ENCODE measurements at places on chromosomes 4 and X. TPM values are rescaled to one million over a fixed set of nuclear protein-coding genes. Genes with fewer than 3 reads are reported as not detected.
A peak's percentile ranks its signal among the peaks of the same experiment; 100 is the strongest.

GRCh38 chr4:143253166-143253565 is 68.4 kb downstream of the USP38 start:
- no peak for DNase-seq

DNA sequence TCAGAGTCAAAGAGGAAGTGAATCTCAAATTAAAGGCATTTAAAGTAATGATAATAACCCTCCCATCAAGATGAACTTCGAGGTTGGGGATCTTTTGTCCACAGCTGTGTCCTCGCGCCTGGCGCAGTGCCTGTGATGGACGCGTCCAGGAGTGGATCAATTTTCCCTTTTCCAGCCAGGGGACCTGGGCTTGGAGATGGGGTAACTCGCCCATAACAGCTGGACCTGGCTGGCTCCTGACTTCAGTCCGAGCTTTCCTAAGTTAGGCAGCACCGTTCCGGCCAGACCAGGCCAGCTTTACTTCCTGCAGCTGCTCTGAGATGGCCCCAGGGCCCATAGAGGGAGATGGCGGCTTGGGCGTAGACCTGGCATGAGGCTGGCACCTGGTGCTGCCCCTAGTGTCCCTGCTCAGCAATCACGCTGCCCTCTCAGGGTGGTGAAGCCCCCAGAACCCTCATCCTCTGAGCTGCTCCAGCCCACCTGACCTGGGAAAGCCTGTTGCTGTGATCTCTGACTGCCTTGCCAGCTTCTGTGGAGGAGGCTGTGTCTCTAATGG is 23.9 kb downstream of the ADRA2C start:
- DNase-seq, result peak; percentile 18

DNA sequence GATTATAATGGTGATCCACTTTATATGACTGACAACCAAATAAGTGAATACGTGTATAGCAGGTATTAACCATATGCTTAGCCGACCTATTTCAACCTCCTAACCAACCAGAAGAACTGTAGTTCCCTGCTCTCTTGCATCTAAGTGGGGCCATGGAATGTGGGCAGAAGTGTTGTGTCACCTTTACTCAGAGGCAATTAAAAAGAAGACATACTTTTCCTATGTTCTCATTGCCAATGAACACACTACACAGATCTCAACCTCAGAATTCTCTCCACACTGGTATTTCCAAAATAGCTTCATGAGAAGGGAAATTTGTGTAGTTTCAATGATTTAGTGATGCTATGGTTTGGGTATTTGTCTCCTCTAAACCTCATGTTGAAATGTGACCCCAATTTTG is 3.2 kb upstream of the NFKB1 start:
- DNase-seq, result no peak

GRCh38 chr4:110627977-110628662 is 5.2 kb upstream of the PITX2 start:
- no peak for DNase-seq

- no peak for DNase-seq
These were observed 41.1 kb downstream of the PJA1 start for GRCh38 chrX:69124108-69124507.

GRCh38 chr4:47486231-47486673 is 1.2 kb downstream of the ATP10D start:
- DNase-seq, result no peak

DNA sequence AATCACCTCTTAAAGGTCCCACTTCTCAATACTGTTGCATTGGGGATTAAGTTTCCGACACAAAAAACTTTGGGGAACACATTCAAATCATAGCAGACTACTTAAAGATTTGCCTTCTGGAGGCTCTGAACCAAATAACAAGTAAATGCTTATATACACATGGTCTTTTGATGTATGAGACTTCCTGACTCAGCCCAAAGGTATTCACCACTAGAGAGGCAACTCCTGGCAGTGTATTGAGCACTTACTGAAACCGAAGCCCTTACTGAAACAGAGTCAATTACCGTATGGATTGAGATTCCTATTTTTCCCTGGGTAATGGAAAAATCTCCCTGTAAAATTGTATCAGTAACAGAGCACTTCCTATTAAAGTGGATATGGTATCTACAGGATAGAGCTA is 45.4 kb downstream of the ZCCHC13 start:
- DNase-seq, result no peak

- DNase-seq, result no peak
These were observed 194.6 kb upstream of the RBPJ start for GRCh38 chr4:26126143-26126718.

- DNase-seq, result no peak
These were observed 11.4 kb downstream of the SHROOM2 start for GRCh38 chrX:9797384-9798360.

DNA sequence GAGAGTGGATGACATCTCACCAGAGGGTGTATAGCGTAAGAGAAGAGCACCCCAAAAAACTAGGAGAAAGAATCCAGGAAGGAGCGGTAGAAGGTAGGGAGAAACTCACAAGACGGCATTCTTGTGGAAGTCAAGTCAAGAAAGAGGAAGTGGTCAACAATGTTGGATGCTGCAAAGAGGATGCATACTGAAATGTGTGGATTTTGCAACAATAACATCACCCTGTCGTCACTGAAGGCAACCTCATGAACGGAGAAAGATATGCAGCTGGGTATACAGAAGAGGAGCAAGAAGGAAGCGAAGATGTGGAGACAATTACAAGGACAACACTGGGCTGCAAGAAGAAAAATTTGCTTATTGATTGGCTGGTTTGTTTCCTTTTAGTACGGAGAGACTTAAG is 11.4 kb upstream of the TAPT1 start:
- DNase-seq, result no peak

DNA sequence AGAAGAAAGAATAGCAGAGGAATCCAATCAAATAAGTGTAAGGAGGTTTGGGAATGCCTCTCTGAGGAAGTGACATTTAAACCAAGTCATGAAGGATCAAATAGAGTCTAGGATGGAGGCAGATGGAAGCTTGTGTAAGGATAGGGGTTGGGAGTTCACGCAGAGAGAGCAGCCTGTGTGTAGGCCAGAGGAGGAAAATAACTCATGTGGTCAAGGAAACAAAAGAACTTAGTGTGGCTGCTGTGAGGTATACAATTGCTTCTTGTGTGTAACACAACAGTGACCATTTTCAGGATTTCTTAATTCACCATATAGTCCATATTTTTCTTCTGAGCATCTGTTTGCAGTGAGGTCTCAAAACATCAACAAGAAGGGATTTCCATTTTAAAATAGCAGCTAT is 77.6 kb upstream of the PACRGL start:
- no peak for DNase-seq

DNA sequence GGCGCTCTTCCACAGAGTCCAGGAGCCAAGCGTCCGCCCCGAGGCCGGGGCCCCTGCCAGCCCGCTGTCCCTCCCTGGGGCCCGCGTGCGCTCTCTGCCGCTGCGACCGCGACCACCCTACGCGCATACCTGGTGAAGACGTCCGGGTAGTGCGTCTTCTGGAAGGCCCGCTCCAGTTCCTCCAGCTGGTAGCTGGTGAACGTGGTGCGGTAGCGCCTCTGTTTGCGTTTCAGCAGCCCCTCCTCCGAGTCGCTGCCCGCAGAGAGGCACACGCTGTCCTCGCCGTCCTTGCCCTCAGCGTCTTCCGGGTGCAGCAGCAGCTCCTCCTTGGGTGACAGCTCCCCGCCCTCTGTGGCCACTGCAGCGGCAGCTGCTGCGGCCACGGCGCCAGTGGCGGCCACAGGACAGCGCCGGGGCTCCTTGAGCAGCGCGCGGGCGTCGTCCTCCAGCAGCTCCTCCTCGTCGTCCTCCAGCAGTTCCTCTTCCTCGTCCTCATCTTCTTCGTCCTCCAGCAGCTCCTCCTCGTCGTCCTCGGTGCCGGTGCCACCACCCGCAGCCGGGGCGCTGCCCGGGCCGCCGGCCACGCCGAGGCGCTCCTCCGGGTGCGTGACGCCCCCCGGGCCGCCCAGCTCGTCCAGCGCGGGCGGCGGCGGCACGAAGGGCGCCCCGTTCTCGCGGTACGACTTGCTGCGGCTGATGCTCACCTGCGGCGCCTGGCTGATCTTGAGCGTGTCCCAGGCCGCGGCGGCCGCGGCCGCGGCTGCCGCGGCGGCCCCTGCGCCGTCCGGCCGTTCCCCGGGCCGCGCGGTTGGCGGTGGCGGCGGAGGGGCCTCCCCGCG is 2.8 kb downstream of the ARX start:
- no peak for DNase-seq

DNA sequence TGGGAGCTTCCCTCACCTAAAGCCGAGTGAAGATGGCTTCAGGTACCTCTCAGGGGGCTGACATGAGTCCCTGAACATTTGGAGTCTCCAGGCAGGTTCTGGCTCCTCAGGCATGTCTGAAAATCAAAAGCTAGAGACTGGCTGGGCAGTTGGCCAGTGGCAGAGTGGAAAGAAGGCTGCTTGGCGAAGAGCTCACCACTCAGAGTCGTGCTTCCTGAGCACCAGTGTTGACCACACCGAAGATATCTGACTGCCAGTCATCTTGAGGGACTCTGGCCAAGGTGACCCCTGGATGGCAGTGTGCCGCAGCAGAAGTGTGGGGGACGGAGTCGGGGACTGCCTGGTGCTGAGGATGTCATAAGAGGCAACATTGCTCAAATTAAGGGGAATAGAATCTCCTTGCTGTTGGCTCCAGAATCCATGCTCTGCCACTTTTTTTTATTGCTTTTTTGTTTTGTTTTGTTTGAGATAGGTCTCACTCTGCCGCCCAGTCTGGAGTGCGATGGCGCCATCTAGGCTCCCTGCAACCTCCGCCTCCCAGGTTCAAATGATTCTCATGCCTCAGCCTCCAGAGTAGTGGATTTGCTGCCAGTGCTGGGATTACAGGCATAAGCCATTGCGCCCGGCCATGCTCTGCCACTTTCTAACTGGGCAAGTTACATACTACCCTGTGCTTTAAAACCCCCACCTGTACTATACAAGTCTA is 172.5 kb upstream of the GATB start:
- no peak for DNase-seq

GRCh38 chr4:41257257-41257901 is 651 bp downstream of the UCHL1 start:
- DNase-seq, result peak; percentile 78

DNA sequence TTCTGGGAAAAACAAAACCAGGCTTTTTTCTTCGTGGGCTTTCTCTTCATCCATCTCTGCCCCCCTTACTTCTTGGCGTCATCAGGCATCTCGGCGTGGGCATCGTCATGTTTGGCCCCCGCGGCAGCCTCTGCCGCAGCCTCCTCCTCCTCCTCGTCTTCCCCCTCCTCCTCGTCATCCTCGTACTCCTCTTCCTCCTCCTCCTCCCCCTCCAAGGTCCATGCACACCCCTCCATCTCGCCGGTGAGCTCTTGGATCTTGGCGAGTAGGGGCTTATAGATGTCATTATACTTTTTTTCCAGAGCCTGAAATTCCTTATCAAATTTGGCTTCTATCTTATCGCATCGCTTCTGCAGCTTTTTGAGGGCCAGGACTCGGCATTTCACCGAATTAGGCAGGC is 488 bp downstream of the NAP1L5 start:
- DNase-seq, result peak; percentile 27

- DNase-seq, result no peak
These were observed 11.1 kb upstream of the FAM200B start for GRCh38 chr4:15670576-15670975.

GRCh38 chr4:16467061-16467460 is 240.8 kb upstream of the TAPT1 start:
- no peak for DNase-seq

DNA sequence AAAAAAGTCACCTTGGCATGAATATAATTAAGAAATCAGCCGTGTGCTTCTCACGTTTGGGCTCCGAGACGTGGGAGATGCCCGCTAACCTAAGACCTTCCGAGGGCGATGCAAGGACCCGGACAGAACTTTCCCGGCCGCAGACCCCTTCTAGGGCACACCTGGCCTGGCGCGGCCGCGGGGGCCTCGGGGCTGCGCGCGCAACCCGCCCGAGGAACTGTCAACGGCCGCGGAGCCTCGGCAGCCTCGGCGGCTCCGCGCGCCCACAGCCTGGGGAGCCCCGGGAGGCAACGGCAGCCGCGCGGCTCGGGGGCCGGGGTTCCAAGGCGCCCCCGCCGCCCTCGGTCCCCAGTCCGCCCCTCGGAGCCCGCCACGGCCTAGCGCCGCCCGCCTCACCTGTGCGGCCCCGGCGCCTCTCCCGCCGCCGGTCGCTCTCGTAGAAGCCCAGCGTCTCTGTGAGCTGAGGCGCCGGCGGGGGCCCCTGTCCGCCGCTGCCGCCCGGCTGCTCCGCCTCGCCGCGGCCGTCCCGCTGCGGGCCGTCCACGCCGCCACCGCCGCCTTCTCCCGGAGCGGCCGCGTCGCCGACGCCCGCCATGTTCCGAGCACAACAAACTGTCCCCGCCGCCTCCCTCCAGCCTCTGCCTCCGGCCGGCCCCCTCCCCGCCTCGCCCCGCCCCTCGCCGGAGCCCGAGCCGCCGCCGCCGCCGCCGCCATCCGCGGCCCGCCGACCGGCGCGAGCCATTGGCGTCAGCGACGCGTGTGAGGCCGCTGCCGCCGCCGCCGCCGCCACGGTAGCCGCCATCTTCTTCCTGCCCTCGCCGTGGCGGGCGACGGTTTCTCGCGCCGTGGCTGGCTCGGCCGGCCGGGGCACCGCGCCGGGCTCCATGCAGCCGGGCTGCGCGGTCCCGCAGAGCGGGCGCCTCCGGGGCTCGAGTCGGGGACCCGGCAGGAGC is at the start of gene TAPT1:
Gene TAPT1, minus strand, starts transcription at position 609 of the 953 bp plus-strand sequence. Its CDS starts 14 bp downstream, at position 595.
- DNase-seq, result peak; percentile 87

DNA sequence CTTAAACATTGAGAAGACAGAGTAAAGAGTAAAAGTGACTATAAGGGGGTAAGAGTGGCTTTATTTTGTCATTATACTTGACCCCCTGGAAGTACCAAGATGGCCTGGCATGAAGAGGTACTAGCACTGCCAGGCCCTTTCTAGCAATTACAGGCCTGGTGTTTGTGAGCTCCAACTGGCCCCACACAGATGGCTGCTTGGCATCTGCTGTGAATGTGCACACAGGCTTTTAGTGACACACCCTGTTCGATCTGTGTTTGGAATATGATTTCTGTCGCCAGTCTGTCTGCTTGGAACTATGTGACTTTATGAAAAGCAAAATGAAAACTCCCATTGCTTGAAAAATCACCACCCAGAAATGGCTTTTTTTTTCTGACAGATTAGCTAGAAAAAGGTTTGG is 123.3 kb downstream of the CLCN4 start:
- DNase-seq, result peak; percentile 56

GRCh38 chr4:152348670-152349069 is 187.2 kb downstream of the FBXW7 start:
- DNase-seq, result peak; percentile 2

GRCh38 chr4:17273047-17273446 is 238.8 kb downstream of the QDPR start:
- DNase-seq, result no peak

CD38 gene
- total RNA-seq, result 7.9 TPM

RAI2 gene
- total RNA-seq, result 44.2 TPM

ATP8A1 gene
- 28.2 TPM for total RNA-seq

TIGD4 gene
- total RNA-seq, result 0.19 TPM

SYP gene
- 3.1 TPM for total RNA-seq

PRR32 gene
- total RNA-seq, result 2.5 TPM

PABPC4L gene
- 4.0 TPM for total RNA-seq

GK gene
- 4.8 TPM for total RNA-seq

ATP1B4 gene
- total RNA-seq, result 0.23 TPM
